Vagina (tissue), 2 donors: ENCODE measurements at places on chromosomes 12 and 14. TPM values are rescaled to one million over a fixed set of nuclear protein-coding genes. Genes with fewer than 3 reads are reported as not detected.

Gene NINJ2
- 23.8 TPM for total RNA-seq

Gene SLC22A17
- total RNA-seq, result 37.8 TPM

Gene GNB3
- total RNA-seq, result 5.2 TPM

Gene KLRC4
- total RNA-seq, result not detected

Gene ETFBKMT
- 0.98 TPM for total RNA-seq

Gene PIK3C2G
- 1.7 TPM for total RNA-seq

Gene LALBA
- not detected for total RNA-seq

Gene PLA2G1B
- total RNA-seq, result not detected

Gene RNASE7
- total RNA-seq, result 18.2 TPM
